ENCODE measurements at places on chromosomes 1 and 21.

DNA sequence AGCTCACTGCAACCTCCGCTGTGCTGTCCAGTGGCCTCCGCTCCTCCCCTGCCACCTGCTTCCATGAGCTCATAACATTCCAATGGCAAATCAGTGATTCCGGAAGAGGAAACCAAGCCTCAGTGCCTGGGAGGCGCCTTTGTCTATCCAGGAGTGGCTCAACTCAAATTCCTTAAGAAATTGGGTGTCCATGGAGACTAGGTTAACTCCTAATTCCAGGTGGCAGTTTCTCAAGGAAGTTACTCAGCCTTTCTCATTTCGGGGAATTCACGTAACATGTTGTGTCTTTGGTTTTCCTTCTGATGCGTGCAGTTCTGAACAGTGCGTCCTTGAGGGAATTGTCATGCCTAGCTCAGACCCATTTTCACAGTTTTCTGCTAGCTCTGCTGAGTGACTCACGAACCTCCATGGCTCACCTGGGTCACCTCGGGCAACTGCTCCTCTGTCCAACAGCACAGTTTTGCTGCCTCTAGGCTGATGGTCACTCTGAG, 89.9 kb upstream of the DSCAM start:
- DNase-seq: no peak

- DNase-seq: no peak
These were observed 184.4 kb downstream of the COQ8A start for GRCh38 chr1:227124473-227124872.

DNA sequence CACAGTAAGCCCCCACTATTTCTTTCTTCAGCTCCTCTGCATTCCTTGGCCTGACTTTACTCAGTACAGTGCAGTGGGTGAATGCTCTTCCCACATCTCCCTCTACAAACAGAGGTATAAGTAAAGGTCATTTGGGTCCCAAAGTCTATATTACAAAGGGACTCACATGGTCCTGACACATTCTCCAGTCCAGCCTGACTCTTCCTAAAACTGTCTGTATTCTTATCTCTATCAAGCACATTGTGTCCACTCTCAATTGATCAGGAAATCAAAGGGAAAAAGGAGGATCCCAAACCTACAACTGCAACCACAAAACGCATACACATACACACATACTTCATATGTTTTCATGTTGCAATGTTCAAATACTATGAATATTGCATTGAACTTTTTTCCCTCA, 49.4 kb downstream of the FRRS1 start:
- DNase-seq: no peak

GRCh38 chr1:3883194-3883925, 16.7 kb downstream of the C1orf174 start:
- DNase-seq: peak; percentile 61

GRCh38 chr1:92583821-92584760, 97.4 kb upstream of the GFI1 start:
- peak; percentile 70 for DNase-seq

DNA sequence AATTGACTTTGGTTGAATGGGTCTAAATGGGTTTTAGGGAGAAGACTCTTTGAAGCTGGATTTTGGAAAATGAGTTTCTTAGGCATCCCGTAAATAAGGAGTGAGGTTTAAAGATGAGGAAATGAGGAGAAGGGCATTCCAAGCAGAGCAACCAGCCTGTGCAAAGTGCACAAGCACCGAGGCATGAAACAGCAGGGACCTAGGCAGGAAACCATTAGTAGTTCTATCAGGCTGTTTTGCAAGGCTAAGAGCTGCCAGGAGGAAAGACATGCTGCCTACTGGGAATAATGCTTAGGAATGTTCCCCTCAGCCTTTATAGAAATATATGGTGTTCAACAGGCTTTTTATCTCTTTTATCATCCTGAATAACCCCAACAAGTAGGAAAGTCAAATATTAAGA, 153.1 kb upstream of the FGGY start:
- DNase-seq: no peak

GRCh38 chr1:15524021-15524282, at the start of gene CASP9:
Gene CASP9, minus strand, starts transcription at chr1:15524215. Its CDS starts 15 bp downstream, at chr1:15524200.
- no peak for DNase-seq

DNA sequence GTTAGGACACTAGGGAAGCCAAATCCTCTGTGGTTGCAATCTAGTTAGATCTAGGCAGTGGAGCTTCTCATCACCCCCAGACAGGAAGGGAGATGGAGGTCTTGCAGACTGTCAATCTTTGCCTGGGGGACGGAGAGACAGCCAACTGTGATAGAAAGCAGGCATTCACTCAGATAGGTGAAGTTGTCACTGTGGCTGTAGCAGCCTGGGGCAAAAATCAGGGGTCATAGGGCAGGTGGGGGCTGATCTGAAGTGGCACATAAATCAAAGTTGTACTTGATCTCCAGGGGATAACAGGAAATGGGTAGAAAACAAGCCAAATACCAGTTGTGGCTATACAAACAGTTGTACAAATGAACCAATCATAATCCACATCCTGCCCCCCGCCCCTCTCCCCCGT, 620.9 kb upstream of the USP24 start:
- no peak for DNase-seq

DNA sequence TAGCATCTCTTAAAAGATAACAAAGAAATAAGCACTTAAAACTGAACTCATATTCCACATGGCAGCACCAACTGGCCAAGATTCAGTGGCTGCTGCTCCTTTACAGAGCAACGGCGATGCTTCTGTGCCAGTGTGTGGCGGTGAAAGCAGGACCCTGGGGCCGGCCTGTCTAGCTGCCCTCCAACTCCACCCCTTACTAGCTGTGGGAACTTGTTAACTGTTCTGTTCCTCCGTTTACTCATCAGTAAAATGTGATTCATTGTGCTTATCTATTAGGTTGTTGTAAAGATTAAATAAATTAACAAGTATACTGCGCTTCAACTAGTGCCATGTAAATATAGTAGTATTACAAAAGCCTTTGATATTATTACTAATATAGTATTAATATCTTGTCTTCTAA, 133.2 kb downstream of the GDAP2 start:
- no peak for DNase-seq

DNA sequence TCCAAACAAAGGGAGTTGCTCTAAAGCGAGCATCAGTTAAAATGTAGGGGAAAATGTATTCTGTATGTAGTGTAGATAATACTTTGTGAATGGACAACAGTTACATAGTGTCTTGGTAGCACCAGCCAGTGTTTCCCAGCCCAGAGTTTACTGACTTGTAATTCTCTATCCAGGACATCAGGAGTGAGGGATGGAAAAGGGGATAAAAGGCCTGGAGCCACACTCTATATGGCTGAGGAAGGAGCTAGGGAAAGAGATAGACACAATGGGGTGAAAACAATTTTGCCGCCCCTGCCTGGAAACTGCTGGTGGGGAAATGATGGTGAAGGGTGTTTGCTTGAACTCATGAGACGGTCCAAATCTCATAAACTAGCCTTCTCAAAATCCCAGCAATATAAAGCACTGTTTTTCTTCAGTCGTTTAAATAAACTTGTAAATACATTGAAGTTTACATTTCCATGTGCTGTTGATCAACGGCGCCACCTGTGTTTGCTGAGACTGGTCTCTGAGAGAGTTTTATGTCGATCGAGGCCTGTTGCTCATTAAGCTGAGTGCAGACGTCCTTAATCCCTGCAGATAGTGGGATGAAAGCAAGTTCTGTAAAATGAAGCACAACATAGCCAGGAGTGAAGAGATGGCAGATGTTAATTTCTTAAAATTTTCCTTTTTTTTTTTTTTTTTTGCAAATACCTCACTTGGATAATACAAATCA, 27.9 kb upstream of the AGO1 start:
- no peak for DNase-seq

GRCh38 chr1:15598436-15598835, 13.6 kb upstream of the AGMAT start:
- DNase-seq: no peak

- DNase-seq: no peak
These were observed 75.7 kb downstream of the INTS7 start for GRCh38 chr1:211959680-211960079.

DNA sequence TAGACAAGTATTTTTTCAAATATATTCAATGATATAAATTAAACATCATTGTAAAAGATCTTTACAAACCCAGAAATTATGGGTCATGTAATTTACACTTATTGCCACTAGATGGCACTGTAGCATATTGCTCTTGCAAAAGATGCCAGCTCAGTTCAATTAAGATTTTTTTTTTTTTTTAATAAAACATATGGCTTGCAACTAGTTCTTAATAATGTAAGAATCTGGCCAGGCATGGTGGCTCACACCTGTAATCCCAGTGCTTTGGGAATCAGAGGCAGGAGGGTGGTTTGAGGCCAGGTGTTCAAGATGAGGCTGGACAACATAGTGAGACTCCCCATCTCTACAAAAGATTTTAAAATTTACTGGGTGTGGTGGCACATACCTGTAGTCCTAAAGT, 49.4 kb upstream of the DESI2 start:
- DNase-seq: peak; percentile 53

- peak; percentile 78 for DNase-seq
These were observed at the start of gene NBL1 for GRCh38 chr1:19643602-19644394. Gene NBL1, plus strand, starts transcription at chr1:19644311. Its CDS starts 10,720 bp downstream, at chr1:19655031.

DNA sequence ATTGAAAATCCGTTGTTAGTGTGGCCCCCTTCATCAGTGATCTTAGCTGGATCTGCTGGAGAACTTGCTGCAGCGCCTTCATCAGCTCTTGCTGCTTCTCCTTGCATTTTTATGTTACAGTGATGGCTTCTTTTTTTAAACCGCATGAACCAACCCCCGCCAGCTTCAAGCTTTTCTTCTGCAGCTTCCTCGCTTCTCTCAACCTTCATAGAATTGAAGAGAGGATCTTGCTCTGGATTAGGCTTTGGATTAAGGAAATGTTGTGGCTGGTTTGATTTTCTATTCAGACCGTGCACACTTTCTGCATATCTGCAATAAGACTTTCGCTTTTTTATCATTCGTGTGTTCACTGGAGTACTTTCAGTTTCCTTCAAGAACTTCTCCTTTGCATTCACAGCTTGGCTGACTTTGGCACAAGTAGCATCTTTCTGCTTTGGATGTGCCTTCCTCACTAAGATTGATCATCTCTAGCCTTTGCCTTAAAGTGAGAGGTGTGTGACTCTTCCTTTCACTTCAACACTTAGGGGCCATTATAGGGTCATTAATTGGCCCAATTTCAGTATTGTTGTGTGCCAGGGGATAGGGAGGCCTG, 13.1 kb downstream of the RNF187 start:
- DNase-seq: no peak

DNA sequence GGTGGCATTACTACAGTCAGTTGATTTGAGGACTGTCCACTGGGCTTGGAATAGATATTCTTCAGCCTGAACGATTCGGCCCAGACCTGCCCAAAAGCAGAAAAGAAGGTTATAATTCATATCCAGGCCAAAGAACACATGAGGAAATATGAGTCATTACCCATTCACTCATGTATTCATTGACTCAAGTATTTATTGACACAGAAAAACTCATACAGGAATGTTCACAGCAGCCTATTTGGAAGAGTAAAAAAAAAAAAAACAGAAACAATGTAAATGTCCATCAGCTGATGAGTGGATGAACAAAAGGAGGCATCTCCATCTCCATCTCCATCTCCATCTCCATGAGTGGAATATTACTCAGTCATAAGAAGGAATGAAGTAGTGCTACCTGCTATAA, 15.9 kb downstream of the ZMYND12 start:
- no peak for DNase-seq

DNA sequence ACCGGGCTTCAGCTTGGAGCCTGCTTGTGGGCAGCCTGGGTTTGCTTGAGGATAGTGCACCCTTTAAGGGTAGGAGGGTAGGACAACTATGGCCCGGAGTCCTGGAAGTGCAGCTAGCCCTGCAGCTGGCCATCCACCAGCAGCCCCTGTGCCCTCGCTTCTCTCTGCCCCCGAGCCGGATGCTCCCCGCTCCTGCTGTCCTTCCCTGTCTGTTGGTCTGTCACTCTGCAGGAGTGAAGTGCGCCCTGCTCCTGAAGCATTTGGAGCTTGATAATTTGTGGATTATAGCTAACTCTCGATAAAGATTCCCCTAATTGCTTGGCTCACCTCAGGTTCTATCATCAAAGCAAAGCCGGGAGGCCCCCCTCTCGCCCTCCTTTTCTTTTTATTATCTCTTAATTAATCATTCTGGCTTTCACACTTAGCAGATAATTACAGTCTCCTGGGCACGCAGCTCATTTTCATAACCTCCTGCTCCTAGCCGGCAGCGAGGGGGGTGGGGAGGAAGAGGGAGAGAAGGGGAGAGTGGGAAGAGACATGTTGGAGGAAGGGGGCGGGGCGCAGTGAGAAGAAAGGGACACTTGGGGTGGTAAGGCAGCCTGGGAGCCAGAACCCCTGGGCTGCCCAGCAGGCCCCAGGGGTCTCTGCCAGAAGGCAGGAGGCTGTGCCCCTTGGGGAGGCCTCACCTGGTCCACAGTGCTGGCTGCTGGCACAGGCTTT, 14.4 kb downstream of the KIRREL1 start:
- no peak for DNase-seq

DNA sequence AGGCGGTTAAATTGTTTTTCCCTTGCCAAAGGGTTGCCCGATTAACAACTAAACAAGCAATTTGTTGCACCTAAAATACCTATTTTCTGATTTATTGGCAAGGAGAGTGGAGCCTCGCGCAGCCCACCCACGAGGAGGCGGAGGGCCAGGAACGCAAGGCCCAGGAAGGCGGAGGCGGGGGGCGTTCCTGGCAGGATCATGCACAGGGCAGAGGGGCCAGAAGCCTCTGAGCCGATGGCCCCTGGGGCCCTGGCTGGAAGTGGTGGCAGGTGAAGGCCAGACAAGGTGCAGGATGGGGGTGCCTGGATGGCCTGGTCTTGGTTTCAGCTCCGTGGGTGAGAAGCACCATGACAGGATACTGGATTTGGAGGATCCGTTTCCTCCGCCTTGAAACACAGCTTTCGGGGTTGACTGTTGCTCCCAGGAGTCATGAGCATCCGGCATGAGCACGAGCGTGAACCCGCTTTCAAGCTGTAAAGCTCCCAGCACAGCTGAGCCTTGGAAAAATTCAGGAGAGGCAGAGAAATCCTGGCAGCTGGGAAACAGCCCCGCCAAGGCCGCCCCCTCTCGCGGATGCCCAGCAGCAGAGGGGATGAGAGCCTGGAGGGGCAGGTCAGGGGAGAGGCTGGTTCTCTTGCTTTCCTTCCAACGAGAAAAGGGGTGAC, 35.0 kb downstream of the AJAP1 start:
- no peak for DNase-seq

GRCh38 chr1:61241973-61242381, 159.6 kb downstream of the NFIA start:
- no peak for DNase-seq

DNA sequence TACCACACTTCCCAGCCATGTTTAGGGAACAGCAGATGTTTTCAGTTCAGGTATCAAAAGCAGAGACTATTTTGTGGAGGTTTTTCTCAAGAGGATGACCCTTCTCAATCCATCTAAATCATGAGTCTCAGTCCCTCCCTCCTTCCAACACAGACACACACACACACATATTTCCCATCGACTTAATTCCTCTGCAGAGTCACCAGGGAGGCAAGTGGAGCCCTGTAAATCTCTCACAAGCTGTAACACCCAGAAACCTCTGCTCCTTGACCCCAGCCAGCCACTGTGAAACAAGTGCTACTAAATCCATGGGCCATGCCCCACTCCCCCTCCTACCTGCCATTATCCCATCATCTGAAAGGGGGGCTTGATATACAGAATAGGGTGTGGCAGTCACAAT, 10.6 kb upstream of the KCND3 start:
- DNase-seq: no peak

- DNase-seq: no peak
These were observed 896.5 kb downstream of the PLA2G4A start for GRCh38 chr1:187725216-187725615.

Measured in CD4-positive, alpha-beta T cell treated with Interleukin-17A for 1 hour (primary cell).